KG1 (cell line): ENCODE measurements at places on chromosomes 12 and 14.

DNA sequence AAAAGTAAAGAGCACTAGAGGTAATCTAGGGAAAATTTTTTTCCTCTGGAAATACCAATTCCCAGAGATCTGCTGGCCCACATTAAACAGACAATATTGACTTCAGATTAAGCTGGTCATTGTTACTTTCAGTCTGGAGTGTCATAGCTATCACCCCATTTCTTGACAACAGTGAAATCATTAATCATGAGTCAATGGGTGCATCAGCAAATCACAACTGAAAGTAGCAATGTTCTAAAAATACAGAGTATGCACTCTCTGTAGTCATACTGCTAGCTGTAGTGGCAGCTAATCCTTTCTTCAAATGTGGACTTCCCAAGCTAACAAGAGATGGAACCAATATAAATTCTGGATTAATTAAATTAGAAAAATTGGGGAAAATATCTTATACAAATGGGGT lies 129.9 kb downstream of the CPNE8 start:
- DNase-seq, result no peak

GRCh38 chr12:49790741-49791555 lies 37.3 kb downstream of the NCKAP5L start:
- no peak for DNase-seq

GRCh38 chr14:69674546-69675244 lies 63.3 kb downstream of the SUSD6 start:
- DNase-seq, result no peak

GRCh38 chr12:92007787-92008186 lies 137.9 kb downstream of the BTG1 start:
- DNase-seq, result no peak

DNA sequence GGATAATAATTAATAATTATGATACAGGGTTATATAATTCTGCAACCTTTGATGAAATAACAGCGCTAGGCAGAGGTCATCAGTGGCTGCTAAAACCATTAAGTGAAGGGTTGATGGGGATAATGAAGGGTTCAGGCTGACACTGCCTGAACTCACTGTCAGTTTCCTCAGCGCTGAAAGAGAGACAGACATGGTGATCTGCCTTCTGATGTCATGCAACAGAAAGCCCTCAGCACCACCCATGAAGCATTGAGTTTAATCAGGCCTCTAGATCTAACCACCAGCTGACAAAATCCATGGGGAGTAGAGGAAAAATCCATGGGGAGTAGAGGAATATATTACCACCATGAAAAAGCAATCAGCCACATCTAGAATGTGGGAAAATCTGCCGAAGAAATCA lies 107.6 kb downstream of the PTPRB start:
- no peak for DNase-seq
